Lower lobe of right lung (tissue), 2 donors: ENCODE measurements at places on chromosomes 13 and 19. TPM values are rescaled to one million over a fixed set of nuclear protein-coding genes. Genes with fewer than 3 reads are reported as not detected.

DNA sequence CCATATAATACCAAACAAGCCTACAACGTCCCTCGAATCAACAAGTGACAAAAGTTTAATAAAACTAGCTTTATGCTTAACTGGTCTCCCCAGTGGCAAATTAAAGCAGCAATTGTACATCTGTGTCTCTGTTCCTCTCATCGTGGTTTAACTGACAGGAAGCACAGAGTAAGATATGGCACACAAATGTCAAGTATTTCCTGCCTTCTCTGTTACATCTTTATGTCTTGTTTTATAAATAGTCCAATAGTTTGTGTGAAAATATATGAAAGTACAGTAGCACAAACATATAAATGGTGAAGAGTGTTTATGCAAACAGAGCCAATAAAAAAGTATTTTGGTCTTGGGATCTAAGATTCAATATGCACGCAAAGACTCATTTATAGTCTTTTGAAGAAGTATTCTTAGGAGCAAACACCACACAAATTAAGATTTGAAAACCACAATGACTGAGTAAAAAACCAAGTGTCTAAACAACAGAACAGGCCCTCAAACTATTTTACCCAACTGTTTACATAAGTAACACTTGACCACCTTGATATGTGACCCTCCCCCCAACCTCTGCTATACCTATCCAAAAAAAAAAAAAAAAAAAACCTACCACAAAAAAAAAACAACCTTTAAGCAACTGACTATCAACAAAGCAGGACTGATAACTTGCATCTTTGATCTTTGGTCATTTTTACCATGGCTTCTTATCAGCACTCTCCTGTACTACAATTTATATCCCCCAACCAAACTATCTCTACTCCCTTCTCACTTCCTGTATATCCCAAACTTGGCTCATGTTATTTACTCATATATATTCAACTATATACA, 14.0 kb downstream of the ELF1 start:
- H3K4me3 ChIP-seq = no peak overlapping the region
- DNase-seq = no peak
- H3K27me3 ChIP-seq = no peaks in the 10 kb centered on the region
- H3K4me1 ChIP-seq = peaks cover 61% of the 10 kb centered on the region

GRCh38 chr13:104522235-104523072, 1456.2 kb upstream of the SLC10A2 start:
- no peak overlapping the region for H3K4me3 ChIP-seq
- DNase-seq = no peak
- no peaks in the 10 kb centered on the region for H3K36me3 ChIP-seq
- H3K27ac ChIP-seq = no peak overlapping the region

GRCh38 chr19:38304866-38305429, 897 bp downstream of the C19orf33 start:
- H3K27me3 ChIP-seq = no peaks in the 10 kb centered on the region
- H3K36me3 ChIP-seq = peaks cover 36% of the 10 kb centered on the region
- H3K27ac ChIP-seq = peak overlapping the region; percentile 83
- H3K4me3 ChIP-seq = peak overlapping the region; percentile 53
- H3K4me1 ChIP-seq = peaks cover 20% of the 10 kb centered on the region

REEP6 gene
- 2.5 TPM for total RNA-seq

ZNF491 gene
- total RNA-seq = 2.3 TPM
